ENCODE measurements at places on chromosomes 12 and 14.

GRCh38 chr12:93137656-93138612 lies 208.8 kb upstream of the EEA1 start:
- peak; percentile 84 for DNase-seq

- DNase-seq = no peak
Observed at GRCh38 chr14:102840771-102841528, 63.7 kb downstream of the TRAF3 start.

GRCh38 chr14:70289138-70289537 lies 70.3 kb downstream of the COX16 start:
- no peak for DNase-seq

- no peak for DNase-seq
Observed at GRCh38 chr12:127257366-127257935, 1009.5 kb upstream of the TMEM132C start.

DNA sequence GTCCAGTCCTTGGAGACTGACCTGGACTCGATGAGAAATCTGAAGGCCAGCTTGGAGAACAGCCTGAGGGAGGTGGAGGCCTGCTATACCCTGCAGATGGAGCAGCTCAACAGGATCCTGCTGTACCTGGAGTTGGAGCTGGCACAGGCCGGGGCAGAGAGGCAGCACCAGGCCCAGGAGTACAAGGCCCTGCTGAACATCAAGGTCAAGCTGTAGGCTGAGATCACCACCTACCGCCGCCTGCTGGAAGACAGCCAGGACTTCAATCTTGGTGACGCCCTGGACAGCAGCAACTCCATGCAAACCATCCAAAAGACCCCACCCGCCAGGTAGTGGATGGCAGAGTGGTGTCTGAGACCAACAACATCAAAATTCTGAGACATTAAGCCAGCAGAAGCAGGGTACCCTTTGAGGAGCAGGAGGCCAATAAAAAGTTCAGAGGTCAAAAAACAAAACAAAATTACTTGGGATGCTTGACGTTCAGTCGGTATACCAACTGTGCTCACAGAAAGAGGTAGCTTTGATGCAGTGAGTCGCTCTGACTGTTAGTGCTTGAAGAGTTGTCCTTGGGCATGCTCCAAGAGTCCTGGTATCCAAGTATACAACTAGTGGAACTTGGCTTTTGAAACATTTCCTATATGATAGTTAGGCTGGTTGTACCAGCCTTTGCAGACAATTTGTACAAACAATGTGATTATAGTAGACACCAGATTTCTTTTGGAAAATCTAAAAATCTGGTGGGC lies 4.8 kb downstream of the MED6 start:
- no peak for DNase-seq

DNA sequence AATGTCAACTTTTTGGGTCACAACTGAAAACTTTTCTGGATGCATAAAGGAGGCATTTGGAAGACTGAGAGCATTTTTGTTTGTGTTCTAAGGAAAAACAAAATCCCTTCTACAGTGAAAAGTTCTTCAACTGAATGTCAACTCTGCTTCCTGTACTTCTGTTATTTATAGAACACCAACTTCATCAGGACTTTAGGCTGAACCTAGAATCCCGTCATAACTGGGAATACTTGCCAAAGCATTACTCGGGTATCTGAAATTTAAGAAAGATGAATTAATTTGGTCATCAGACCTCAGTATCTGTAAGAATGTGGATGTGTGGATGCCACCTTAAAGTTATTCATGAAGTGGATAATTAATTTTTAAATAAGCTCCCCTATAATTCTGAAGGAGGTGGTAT lies 73.2 kb downstream of the FERMT2 start:
- DNase-seq = peak; percentile 27

All from AG20443 (cell line).